ENCODE measurements at places on chromosomes 12 and 14. TPM values are rescaled to one million over a fixed set of nuclear protein-coding genes. Genes with fewer than 3 reads are reported as not detected.
A peak's percentile ranks its signal among the peaks of the same experiment; 100 is the strongest.

PPFIA2 gene
- total RNA-seq = not detected

LMNTD1 gene
- total RNA-seq = not detected

STON2 gene
- 6.2 TPM for total RNA-seq

KRT72 gene
- total RNA-seq = not detected

- peaks cover 27% of the 10 kb centered on the region for H3K36me3 ChIP-seq
- no peak overlapping the region for H3K4me3 ChIP-seq
- DNase-seq = peak; percentile 88
These were observed 65.9 kb downstream of the DCAF5 start for GRCh38 chr14:69087061-69087461.
